Fibroblast of skin of back (primary cell): ENCODE measurements at places on chromosomes 16 and 17.

- no peak for DNase-seq
Observed at GRCh38 chr17:67624886-67625656, 92.7 kb upstream of the NOL11 start.

DNA sequence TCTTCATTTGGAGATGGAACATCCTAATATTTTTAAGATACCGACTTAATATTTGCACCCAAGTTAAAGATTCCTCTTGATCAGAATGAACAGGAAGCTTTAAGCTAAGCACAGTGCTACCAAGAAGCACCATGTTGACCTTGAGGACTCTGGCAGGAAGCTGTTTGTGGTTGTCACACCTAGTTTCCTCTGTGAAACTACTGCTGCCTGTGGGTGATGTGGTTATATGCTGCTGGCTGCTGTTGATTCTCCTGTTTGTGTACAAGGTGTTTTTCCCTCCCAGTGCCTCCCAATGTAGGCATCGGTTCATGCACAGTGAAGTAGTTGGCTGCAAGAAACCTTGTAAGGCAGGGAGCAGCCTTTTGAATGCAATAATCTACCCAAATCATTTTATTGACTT is 23.4 kb downstream of the RBL2 start:
- no peak for DNase-seq

DNA sequence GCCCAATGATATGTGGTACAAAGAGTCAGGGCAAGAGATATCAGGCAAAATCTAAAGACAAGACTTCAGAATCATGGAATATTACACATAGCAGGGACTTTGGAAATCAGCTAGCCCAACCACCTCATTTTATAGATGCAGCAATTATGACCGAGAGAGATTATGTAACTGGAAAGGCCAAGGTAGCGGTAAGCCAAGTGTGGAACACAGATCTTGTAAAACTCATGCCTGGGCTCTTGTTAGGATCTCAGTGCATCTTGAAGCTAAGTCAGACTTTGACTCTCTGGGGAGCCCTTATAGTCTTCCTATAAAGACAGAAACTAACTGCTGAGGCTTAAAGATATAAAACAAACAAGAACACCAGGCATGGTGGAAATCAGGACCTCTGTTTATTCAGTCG is 18.6 kb downstream of the MAP2K6 start:
- DNase-seq = no peak

DNA sequence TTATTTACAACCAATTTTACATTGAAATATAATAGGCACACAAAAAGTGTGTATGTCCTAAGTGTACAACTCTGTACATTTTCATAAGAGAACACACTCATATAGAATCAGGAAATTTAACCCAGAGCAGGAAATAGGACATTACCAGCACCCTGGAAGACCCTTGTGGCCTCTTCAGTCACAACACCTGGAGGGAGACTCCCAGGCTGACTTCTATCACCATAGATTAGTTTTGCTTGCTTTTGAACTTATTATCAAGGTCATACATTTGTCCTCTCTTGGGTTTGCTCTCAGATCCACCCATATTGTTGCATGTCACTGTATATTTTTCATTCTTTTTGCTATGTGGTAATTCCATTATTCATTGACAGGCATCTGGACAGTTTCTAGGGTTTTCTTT is 5.8 kb downstream of the RIPOR1 start:
- DNase-seq = no peak

DNA sequence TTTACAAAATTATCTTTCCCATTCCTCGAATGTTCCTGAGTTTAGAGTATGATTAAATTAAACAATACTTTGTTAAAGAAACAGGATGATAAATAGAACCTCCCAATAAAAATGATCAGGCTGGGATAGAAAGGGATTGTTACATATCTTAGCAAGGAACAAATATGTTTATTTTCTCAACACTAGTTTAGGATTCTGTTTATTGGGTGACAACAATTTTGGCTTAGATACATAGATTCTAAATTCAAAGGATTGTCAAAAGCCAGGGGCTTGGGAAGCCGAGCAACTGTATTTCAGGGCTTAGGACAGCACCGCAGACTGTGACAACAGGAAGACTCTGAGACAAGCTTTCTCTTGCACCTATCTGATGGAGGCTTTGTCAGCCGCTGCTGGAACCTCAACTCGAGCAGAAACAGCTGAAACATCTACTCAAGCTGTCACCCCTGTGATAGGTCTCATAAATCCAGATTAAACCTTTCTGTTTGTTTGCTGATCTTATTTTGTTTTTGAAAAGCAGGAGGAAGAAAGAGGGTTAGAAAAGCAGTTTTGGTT is 562.8 kb upstream of the ZFHX3 start:
- no peak for DNase-seq

DNA sequence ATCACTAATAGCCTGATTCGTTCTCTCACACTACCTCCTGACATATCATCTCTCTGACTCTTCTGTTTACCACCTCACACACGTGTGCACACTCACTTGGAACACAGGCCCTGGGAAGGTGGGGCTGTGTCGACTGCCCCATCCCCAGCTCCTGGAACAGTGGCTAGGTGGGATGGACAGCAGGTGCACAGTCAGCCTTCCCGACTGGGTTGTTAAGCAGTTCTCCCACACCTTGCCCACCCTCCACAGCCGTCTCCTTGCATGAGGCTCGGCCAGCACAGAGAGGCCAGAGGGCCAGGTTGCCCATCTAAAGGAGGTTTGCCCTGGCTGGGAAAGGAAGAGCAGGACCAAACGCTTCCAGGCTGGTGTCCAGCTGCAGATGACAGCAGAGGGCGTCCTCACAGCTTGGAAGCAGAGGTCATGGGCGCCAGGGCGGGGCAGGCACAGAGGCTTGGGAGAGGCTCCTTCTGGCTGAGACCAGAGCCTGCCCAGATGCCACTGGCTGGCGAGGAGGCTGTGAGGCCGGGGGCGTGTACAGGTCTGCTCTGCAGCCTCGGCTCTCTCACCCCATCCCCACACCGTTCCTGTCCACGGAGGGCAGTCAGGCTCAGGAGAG is 92.8 kb downstream of the AMFR start:
- peak; percentile 70 for DNase-seq

- DNase-seq = no peak
Observed at GRCh38 chr17:55426851-55427586, 5.4 kb upstream of the MMD start.

- no peak for DNase-seq
Observed at GRCh38 chr16:56262148-56262547, 70.9 kb downstream of the GNAO1 start.

DNA sequence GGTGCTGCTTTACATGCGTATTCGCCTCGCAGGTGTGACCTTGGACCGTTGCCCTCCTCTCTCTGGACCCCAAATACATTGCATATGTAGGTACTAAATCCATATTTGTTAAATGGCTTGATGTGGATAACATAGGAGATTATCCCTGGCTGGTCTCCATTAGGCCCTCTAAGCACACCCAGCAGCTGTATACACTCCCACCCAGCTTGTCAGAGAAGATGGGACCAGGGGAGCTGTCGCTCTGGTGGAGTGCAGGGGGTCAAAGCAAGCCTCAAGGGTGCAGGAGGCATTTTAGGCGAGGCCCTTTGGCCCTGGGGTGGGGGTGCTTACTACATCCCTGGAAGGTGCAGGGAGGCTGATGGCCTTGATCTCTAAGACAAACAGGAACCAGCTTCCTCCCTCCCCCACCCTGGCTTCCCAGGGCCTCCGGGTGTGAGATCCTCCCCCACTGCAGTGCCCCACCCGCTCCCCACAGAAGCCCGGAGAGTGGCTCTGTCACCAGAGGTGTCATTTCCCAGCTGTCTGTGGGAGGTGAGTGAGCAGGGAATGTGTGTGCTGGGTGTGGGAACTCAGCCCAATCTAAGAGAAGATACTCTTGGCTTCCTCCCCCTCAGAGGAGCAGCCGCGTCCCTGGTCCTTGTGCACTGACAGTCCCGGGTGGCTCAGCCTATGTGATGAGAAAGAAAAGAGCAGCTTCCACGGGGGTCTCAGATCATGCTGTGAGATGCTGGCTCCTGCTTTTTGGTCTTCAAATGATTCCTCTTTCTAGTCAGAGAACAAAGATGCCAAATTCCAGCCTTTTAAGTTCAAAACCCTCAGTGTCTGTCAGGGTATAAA is 1.4 kb upstream of the VAMP2 start:
- peak; percentile 72 for DNase-seq
